ENCODE measurements at places on chromosomes 3 and 15.

DNA sequence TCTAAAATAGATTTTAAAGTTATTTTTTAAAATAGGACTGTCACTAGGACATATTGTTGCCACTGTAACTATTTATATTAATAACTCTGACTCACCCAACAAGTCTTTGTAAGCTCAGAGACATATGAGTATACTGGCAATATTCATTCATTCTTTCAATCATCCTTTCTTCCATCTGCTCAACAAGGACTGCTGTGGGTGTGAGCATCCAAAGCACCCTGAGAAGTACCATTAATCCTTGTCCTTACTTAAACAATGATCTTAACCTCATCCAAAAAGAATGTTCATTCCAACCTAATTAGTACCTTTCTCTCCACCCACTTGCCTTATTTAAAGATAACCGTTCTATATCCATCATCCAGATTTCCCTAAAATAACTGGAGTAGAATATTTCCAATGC lies 94.2 kb upstream of the PPP2R3A start:
- ATAC-seq, result no peak

DNA sequence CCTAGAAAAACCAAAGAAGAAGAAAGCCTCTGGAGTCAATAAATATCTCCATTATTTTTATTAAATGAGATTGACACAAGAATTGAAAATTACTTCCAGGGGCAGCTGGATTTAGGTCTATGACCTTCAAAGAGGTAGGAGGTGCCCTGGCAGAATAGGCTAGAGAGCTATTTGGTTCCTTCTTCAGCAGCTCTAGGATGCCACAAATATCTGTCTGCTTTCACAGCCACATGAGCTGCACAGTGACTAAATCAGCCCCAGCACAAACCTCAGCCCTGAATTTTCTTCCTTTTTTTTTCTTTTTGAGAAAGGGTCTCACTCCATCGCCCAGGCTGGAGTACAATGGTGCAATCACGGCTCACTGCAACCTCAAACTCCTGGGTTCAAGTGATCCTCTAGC lies 223.5 kb downstream of the ABHD5 start:
- ATAC-seq, result no peak

- no peak for ATAC-seq
These were observed 32.2 kb downstream of the ATP10A start for GRCh38 chr15:25830844-25831451.

DNA sequence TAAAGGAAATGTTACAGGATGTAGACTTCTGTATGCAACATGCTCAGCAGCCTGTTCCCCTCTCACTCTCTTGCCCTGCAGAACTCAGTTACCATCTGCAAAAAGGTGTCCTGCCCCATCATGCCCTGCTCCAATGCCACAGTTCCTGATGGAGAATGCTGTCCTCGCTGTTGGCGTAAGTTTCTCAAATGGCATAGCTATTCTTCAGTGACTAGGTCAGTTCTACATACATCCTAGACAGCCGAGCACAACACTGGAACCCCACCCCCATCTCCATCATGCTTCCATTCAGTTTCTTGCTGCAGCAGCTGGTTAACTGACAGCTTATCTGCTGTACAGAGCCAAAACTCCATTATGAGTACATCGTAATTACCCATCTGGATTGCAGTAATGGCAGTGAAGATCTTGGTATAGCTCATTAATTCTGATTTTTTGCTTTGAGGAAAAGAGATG lies 4.5 kb downstream of the THBS1 start:
- ATAC-seq, result no peak

DNA sequence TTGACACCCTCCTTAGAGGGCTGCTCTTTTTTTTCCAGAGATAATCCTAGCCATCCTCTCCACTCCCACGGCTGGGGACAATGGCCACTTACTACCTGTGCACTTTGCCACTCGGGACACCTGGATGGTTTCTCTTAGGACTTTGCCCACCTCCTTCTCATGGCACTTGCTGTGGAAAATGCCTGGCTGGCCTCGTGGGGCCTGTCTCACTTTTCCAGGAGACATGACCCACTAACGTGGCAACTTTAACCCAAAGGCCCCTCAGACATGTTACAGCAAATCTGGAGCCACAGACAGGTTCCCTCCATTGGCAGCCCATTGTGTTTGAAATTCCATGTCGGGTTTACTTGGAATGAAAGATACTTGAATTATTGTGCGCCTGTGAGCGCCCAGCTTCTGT lies 29.4 kb upstream of the ESYT3 start:
- no peak for ATAC-seq

DNA sequence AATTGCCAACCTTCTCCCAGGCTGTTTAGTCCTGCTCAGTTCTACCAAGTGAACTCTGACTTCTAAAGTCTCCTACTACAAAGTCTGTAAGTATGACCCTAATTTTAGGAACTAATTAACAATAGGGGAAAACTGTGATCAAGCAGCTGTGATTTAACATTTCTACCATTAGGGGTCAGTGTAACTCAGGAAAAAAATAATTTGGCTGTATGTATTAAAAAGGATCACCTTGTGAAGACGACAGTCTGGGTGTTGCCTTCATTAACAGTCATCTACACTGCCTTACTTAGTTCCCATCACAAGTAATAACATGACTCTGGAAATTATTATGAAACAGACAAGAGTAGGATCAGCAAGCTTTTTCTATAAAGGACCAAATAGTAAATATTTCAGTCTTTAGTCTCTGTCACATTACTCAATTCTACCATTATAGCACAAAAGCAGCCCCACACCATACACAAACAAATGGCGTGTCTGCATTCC lies 4.2 kb upstream of the NPHP3 start:
- ATAC-seq, result no peak

- peak; percentile 78 for ATAC-seq
These were observed 122.6 kb upstream of the CCNL1 start for GRCh38 chr3:157282261-157283191.

GRCh38 chr3:15372918-15373317 lies 40.5 kb upstream of the SH3BP5 start:
- no peak for ATAC-seq

- no peak for ATAC-seq
These were observed 193.3 kb downstream of the FNDC3B start for GRCh38 chr3:172232579-172233212.

- no peak for ATAC-seq
These were observed 31.1 kb downstream of the LSM3 start for GRCh38 chr3:14209581-14210289.

DNA sequence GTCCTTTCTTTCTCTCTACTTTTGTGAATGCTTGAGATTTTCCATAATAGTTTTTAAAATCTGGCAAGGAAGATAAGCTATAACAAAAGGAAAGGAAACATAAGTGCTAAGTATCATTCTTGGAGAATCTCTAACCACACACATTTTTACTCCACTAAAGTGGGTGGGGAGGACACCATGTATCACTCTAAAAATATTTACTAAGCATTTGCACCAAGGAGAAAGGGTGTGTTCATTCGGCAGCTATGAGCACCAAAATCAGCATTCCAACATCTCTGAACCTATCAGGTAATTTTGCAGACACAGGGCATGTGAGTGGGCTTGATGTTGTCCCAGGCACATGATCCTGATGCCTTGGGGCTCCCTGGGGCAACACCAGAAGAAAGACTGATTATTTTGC lies 5.5 kb downstream of the B4GALT4 start:
- no peak for ATAC-seq

GRCh38 chr15:60325905-60326304 lies 71.9 kb downstream of the ANXA2 start:
- no peak for ATAC-seq

DNA sequence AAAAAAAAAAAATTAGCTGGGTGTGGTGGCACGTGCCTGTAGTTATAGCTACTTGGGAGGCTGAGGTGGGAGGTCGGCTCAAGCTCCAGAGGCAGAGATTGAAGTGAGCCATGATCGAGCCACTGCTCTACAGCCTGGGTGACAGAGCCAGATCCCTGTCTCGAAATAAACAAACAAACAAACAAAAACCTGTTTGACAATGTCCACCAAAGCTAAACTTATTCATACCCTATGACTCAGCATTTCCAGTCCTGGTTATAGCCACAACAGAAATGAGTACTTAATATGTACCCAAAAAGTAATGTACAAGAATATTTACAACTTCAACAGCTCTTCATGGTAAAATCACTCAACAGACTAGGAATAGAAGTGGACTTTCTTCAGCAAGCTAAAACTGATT lies 31.1 kb downstream of the SERP1 start:
- ATAC-seq, result no peak

- ATAC-seq, result no peak
These were observed 61.5 kb upstream of the DCBLD2 start for GRCh38 chr3:98962951-98963350.

GRCh38 chr15:40016224-40016865 lies 22.6 kb downstream of the SRP14 start:
- no peak for ATAC-seq

DNA sequence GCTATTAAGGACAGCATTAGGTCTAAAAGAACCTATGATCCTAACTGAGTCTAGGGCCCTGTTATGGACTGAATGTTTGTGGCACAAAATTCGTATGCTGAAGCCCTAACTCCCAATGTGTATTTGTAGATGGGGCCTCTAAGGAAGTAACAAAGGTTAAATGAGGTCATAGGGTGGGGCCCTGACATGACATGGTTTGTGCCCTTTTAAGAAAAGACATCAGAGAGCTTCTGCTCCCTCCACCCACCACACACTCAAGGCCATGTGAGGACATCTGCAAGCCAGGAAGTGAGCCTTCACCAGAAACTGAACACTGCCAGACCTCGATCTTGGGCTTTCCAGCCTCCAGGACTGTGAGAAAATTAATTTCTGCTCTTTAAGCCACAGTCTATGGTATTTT lies 49.2 kb downstream of the PHC3 start:
- ATAC-seq, result no peak

DNA sequence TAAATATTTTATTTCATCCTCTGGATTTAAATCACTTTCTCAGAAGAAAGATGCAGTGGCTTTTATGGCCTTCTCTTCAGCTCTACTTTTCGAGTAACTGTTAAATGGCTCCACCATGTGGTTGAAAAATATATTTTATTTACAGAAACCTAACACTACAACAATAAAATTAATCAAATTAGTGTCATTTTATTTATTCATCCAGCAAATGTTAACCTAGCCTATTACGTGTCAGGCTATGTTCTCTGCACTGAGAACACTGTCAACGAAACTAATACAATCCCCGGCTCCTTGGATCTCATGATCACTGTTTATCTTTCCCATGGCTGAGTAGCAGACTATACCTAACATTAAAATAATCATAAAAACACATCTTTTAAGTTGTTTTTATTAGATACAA lies 148.0 kb upstream of the OSTN start:
- ATAC-seq, result no peak

DNA sequence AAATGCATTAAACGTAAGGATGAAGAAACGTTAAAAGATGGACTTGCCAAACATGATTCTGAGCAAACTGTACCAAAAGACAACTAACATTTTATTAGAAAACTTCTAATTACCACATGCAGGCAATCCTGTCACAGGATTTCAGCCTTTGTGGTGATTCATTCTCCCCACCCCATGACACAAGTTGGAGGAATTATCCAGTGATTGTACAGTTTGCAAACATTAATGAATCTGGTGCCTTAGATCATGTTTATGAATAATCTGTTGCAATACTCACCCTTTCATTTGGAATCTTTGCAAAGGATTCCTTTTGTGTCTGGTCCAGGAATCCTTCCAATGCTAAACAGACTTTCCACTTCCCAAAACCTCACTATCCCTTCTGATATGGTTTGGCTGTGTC lies 23.3 kb upstream of the ERC2 start:
- no peak for ATAC-seq

DNA sequence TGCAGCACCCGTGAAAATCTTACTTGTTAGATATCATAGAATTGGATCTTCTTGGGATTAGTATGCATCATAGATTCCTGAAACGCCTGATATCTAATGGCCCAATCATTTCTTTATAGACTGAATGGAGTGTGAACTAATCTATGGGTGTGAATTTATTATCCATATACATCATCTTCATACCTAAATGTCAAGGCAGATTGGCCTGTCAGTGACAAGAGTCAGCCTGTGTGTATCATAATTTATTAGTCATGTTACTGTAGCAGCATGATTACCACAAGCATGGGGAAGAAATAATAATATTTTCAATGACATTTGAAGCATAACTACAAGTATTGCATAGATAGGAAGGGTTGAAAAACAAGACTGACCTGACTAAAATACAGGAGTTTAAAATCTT lies 235.8 kb downstream of the RAP2B start:
- ATAC-seq, result no peak

GRCh38 chr3:187403768-187404288 lies 35.6 kb downstream of the RTP4 start:
- ATAC-seq, result no peak

DNA sequence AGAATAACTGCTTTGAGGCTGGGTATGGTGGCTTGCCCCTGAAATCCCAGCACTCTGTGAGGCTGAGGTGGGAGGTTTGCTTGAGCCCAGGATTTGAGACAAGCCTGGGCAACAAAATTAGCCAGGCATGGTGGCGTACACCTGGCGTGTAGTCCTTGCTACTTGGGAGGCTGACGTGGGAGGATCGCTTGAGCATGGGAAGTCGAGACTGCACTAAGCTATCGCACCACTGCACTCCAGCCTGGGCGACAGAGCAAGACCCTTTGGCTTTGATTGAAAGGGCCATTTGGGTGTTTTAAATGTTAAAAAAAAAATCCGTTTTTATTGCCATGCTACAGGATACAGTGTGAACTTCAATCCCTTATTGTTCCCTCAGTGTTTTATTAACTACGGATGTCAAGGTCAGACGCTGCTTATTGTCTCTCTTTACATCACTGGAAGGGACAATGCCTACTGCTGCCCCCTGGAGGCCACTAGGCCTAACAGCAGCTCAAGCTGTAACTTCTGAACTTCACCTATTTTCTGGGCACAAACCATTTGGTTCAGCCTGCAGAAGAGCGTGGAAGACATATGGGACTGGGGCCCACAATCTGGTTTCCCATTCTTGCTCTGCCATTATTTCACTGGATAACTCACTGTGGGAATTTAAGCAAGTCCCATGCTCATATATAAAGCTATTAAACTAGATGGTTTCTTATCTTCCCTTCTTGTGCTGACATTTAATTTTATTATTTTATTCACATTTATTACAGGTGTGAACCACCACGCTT lies 15.3 kb upstream of the IREB2 start:
- peak; percentile 62 for ATAC-seq

DNA sequence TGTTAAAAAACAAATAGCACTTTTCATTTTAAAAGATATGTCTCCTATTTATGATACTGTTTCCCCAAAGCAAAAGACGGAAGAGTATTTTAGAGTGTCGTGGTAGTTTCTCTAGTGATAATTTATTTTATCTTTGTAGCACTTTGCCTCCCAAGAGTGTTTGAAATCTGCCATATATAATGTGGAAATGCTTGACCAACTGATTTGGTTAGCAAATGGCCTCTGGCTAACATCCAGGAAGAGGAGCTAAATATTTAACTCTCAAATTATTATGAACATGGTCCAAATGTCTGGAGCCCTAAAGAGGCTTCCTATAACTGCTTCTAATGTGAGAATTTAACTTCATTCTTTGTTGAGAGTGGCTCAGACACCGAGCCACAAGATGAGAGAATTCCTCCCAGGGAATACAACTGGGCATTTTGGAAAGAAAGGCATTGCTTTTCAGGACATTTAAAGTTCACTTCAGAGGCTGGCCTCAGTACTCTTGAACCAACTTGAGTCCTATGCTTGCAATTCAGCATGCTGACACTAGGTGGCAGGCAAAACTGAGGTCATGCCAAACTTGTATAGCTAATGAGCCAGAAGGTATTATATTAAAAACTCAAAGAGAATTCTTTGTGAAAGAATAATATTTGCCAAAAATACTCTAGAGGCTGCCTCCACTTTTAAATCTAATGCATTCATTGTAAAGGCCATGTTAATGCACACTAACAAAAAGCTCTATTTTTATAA lies 104.5 kb downstream of the RARB start:
- ATAC-seq, result no peak
